ENCODE measurements at places on chromosomes 16 and 17. TPM values are rescaled to one million over a fixed set of nuclear protein-coding genes. Genes with fewer than 3 reads are reported as not detected.
A peak's percentile ranks its signal among the peaks of the same experiment; 100 is the strongest.

- no peak for DNase-seq
Measured at GRCh38 chr16:10635365-10636021, 55.1 kb upstream of the EMP2 start.

The MSLN gene
- total RNA-seq = not detected

DNA sequence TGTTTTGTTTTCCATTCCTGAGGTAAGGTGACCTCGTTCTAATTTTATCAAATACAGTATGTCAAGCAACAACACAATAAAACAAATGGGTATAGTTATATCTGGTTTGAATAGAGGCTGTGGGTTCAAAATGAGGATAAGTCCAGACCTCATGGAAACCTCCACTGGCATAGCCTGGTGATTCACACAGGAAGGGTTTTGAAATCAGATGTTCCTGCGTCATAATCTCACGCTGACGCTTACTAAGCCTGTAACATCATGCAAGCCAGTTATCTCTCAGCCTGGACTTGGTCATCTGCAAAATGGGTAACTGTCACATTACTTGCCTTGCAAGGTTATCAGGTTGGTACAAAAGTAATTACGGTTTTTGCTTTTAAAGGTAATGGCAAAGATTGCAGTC, 1056.3 kb upstream of the EEF2KMT start:
- DNase-seq = no peak

The NKD1 gene
- total RNA-seq = 8.0 TPM

- peak; percentile 94 for DNase-seq
Measured at GRCh38 chr17:78133971-78134898, 3.7 kb downstream of the TMC8 start.

The CDK3 gene
- 7.1 TPM for total RNA-seq

DNA sequence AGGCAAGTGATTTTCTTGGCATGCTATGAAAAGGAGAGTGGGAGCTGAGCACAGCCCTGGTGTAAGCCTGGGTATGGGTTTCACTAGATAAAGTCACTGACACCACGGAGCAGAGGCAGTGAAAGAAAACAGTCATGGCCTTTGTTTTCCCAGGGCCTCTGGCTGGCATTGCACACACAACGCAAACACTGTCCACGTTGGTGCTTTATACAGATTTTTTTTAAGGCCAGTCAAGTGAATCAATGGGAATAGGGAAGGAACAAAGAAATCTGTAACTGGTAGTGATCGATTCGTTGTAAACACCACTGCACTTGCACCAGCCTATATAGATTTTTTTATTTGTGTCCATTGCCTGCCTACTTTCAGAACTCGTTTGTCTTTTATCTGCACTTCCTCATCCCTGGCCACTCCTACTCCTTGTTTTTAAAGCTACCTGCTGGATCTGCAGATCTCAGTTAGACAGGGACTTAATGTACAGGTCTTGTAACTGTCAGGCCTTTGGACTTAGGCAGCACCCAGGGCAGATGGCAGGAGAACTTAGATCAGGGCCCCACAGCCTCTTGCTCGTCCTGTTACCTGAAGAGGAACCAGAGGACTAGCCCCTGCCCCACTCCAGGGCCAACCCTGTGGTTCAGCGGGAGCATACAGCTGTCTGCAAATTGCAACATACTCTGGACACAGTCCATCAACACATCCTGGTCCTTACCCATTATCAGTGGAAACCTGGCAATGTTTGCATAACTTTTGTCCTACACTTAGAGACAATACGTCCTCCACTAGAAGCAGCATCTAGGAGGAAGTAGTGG, 10.6 kb upstream of the TMIGD1 start:
- no peak for DNase-seq

- DNase-seq = no peak
Measured at GRCh38 chr17:68457168-68457538, at the start of gene WIPI1. Gene WIPI1 (minus strand): TSS chr17:68457496. CDS start chr17:68457421, 75 bp downstream.

GRCh38 chr17:6893382-6894205, 62.1 kb upstream of the TEKT1 start:
- DNase-seq = no peak

DNA sequence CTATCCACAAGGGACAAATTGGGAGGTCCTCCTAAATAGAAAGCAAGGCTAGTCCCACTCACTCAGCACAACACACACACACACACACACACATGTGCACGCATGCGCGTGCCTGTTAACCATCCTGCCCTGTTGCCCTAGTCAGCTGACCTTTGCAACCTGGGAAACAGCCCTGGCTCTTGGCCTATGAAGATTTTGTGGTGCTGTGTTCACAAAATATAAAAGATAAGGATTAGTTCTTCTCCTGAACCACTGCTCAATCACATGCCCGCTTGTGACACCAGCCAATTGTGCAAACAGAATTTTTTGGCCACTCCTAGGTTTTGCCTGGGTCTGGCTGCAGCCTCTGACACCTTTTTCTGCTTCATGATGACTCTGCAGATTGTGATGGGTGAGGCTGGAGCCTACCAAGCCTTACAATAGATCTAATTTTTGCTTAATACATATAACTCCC, 3.3 kb upstream of the CES1 start:
- no peak for DNase-seq

DNA sequence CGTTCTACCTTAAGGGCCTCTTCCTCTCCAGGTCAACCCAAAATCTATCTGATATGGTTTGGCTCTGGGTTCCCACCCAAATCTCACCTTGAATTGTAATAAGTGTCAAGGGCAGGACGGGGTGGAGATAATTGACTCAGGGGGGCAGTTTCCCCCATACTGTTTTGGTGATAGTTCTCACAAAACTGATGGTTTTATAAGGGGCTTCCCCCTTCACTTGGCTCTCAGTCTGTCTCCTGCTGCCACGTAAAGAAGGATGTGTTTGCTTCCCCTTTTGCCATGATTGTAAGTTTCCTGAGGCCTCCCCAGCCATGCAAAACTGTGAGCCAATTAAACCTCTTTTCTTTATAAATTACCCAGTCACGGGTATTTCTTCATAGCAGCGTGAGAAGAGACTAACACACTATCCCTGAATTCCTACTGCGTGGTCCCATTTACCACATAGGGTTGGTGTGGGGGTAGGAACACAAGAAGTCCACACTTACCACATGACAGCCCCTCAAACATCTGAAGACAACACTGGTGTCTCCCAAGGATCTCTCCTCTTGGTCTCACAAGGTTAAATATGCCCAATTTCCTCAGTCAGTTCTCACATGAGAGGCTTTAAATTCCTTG, 8.2 kb downstream of the COTL1 start:
- DNase-seq = no peak

The FOXN1 gene
- not detected for total RNA-seq

GRCh38 chr16:56195151-56195550, 3.9 kb downstream of the GNAO1 start:
- no peak for DNase-seq

DNA sequence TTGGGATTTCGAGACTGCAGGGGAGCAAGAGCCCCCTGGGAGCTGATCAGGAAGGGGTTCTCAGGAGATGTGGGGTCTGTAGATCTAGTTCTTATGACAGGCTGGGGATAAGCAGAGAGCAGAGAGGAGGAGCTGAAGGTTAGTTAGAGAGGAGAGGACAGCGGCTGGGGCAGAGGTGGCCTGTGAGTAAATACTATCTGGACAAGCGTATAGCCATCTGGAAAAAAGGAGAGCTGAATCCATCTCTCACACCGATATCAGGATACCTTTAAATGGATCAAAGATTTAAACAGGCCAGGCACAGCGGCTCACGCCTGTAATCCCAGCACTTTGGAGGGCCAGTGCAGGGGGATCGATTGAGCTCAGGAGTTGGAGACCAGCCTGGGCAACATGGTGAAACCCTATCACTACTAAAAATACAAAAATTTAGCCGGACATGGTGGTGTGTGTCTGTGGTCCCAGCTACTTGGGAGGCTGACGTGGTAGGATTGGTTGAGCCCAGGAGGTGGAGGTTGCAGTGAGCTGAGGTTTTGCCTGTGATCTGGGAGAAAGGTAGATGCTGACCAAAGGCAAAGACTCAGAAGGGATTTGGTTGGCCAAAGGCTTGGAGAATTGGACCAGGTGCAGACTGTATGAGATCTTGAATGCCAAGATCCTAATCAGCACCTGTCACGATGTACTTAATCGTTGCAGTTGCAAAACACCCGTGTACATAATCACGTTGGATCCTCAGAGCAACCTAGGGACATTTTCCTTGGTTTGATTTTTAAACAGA, 18.9 kb upstream of the SLC25A19 start:
- DNase-seq = no peak

DNA sequence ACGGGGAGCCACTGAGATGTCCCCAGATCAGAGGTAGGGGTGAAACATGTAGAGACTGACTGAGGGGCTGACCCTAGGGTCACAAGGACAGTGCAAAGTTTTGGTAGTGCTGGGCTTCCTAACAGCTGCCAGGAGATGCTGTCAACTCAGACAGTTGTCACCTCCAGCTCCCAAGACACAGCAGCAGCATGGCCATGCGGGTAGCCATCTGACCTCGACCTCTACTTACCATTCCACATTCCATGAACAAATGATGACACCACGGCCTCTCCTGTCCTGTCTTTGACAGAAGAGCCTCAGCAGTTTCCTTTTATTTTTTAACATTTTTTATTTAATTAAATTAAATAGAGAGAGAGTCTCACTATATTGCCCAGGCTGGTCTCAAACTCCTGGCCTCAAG, 65.3 kb upstream of the NFAT5 start:
- DNase-seq = no peak

DNA sequence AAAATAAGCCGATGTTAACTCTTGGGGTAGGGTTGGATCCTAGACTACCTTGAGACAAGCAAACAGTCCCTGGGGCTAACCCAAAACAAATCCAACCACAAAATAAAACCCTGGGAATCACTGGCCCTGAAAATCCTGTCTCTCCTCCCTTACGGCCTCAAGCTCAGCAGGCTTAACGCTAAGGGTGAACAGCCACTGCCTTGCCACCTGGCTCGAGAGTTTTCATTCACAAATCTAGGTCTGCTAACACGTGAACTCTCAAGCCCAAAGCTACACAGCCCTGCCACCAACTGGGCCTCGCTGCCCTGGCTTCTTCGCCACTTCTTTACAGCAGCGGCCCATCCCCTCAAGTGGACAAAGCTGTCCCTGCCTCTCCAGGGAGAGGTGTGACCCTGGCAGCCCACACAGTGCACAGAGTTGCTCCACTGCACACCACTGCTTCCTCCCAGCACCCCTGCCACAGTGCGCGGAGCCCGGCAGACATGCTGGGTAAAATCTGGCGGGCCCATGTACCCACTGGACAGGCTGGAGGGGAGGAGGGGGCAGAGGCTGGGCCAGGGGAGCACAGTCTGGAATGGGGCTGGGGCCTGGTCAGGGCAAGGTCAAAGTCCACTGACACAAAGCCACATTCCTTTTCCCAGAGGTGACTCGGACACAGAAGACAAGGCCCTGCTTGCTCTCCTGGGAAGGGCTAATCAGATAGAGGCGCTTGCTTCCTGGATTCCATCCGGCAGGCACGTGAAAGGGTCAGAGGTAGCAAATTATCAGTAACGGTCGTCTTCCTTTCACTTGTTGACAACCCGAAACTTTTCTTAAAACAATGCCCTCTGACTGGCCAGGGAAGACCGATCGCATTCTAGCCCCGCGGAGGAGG, 996 bp downstream of the PCYT2 start:
- no peak for DNase-seq

DNA sequence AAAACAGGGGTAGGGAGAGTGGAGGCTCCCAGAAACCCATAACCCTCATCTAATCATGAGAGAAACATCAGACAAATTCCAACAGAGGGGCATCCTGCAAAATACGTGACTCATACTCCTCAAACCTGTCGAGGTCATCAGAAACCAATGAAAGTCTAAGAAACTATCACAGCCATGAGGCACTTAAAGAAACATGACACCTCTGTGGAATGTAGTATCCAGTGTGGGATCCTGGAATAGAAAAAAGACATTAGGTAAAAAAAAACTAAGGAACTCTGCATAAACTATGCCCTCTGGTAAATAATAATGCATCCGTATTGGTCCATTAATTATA, 16.4 kb downstream of the CDH5 start:
- DNase-seq = no peak

- DNase-seq = no peak
Measured at GRCh38 chr16:85872734-85873133, 26.2 kb upstream of the IRF8 start.

- peak; percentile 86 for DNase-seq
Measured at GRCh38 chr17:82937411-82938371, 97.9 kb upstream of the ZNF750 start.

The FOXC2 gene
- total RNA-seq = 70.4 TPM

The FBXW10 gene
- total RNA-seq = not detected

The SEZ6 gene
- 0.46 TPM for total RNA-seq

- no peak for DNase-seq
Measured at GRCh38 chr17:65218261-65218660, 81.1 kb downstream of the RGS9 start.

DNA sequence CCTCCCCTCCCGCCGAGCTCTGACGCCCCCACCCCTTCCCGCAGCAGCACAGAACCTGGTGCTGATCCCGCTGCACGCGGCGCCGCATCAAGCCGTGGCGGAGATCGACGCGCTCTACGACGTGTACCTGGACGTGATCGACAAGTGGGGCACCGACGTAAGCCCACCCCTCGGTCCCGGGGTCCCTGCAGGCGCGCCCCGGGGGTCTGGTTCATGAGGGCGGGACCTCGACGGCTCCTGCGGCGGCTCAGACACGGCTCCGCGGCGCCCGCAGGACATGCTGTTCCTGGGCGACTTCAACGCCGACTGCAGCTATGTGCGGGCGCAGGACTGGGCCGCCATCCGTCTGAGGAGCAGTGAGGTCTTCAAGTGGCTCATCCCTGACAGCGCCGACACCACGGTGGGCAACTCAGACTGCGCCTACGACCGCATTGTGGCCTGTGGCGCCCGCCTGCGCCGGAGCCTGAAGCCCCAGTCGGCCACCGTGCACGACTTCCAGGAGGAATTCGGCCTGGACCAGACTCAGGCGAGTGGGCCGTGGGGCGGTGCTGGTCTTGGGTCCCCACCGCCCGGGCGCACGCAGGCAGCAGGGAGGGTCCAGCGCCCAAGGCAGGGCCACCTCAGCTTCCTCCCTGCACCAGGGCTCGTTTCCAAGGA, 1.4 kb downstream of the DNASE1L2 start:
- DNase-seq = no peak

The CLEC19A gene
- total RNA-seq = not detected

- no peak for DNase-seq
Measured at GRCh38 chr17:3964203-3965117, at the start of gene ATP2A3. Gene ATP2A3 (minus strand): TSS chr17:3964437. CDS start chr17:3964291, 146 bp downstream.

- no peak for DNase-seq
Measured at GRCh38 chr17:49469831-49470810, 25.0 kb upstream of the NGFR start.

DNA sequence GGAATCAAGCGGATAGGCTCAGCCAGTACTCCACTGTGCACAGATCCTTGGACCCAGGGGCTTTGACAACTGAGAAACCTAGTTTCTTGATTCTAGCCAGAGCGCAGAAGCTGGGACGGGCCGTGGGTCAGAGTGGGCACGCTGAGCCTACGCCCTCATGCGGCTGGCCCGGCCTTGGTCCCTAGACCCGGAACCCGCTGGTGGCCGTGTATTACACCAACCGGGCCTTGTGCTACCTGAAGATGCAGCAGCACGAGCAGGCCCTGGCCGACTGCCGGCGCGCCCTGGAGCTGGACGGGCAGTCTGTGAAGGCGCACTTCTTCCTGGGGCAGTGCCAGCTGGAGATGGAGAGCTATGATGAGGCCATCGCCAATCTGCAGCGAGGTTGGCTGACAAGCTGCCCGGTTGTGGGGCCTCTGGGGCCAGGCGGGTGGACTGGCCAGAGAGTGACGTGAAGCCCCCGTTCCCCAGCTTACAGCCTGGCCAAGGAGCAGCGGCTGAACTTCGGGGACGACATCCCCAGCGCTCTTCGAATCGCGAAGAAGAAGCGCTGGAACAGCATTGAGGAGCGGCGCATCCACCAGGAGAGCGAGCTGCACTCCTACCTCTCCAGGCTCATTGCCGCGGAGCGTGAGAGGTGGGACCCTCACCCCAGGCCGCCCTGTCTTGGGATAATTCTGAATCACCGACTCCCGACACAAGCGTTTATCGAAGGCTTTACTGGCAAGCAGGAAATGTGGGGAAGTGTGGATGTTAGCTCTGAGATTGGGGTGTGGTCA, 946 bp downstream of the STUB1 start:
- no peak for DNase-seq

Data from chondrocyte (in vitro differentiated cells).